Suppressor macrophage (primary cell): ENCODE measurements at places on chromosomes 5 and 9.

DNA sequence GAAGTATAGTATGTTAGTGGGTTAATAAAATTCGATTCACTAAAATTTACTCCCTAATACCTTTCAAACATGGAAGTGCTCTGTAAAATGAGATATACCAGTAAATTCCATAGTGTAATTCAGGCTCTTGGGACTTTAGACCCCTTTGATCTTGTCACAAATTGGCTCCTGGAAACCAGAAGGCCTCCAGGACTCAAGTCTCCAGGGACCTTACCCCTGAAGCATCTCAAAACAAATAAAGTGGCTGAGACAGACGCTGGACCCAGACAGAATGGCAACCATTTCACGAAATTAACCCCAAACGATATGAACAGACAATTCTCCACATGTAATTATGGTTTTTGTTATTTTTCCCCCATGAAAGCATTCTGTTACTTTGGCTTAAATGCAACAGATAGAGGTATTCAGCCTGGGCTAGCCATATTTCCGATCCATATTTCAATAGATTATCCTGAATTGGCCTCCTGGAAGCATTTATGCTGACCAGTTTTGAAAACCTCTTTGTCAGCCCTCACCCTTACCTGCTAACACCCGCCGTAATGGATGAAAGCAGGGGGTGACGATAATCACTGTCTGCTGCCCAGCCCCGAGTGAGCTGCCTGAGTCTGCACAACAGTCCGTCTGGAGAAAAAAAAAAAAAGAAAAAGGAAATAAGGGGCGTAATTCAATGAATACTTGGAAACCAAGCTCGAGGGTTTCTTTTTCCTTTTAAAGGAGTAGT, 34.1 kb upstream of the EFNA5 start:
- DNase-seq = no peak

DNA sequence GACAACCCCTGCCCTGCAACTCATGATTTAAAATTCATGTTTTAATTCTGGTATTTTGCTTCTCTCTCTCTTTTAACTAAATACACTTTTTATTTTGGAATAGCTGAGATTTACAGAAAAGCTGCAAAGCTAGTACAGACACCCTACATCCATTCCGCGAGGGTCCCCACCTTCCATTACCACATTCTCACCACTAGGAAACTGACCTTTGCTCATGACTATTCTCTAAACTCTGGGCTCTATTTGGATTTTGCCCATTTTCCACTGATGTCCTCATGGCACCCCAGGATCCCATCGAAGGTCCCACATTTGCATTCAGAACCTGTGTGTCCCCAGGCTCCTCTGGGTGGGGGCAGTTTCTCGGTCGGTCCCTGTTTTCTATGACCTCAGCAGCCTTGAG, 11.5 kb downstream of the ERGIC1 start:
- no peak for DNase-seq

DNA sequence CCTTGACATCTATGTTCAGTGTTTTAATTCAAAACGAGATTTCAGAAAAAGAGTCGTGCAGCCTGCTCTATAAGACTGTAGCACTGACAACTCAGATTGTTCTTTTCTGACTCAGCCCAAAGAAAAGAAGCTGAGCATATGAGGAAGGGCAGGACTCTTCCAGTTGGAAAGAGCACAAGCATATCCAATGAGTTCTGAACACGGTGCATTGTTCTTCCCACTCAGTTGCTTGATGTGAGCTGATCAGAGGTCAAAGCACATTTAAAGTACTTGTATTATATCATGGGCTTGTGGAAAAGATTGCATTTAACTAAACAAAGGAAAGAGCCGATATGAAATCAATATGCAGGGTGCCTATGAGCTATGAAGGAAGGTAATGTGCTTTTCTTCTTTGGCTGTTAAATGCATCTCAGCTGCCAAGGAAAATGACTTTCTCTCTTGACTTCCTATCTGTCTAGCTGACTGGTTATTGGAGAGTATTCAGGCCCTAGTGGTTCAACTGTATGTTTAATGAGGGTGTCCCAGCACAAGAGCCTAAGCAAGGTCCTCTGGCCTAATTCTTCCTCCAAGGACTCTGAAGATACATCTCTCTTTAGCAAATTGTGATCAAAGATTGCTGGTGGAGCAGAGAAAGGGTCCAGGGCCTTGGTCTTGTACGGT, 226.6 kb upstream of the PPP1R2B start:
- no peak for DNase-seq

DNA sequence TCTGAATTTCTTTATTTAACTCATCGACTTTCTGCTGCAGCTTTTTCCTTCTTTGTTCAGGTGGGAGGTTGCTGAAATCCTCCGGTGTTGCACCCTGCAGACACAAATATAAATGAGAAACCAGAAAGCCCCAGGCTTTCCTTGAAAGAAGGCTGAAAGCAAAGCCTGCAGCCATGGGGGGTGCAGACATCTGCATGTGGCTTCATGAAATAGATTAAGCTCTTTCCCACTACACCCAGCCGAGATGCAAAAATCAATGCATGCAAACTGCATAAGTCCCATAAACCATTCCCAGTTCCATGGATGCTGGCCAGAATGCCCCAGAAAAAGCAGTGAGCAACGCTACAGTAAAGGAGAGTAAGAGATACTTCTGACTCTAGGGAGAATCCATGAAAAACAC, 73.6 kb downstream of the USP20 start:
- DNase-seq = no peak

GRCh38 chr5:95920822-95921221, 40.8 kb downstream of the ELL2 start:
- DNase-seq = no peak

DNA sequence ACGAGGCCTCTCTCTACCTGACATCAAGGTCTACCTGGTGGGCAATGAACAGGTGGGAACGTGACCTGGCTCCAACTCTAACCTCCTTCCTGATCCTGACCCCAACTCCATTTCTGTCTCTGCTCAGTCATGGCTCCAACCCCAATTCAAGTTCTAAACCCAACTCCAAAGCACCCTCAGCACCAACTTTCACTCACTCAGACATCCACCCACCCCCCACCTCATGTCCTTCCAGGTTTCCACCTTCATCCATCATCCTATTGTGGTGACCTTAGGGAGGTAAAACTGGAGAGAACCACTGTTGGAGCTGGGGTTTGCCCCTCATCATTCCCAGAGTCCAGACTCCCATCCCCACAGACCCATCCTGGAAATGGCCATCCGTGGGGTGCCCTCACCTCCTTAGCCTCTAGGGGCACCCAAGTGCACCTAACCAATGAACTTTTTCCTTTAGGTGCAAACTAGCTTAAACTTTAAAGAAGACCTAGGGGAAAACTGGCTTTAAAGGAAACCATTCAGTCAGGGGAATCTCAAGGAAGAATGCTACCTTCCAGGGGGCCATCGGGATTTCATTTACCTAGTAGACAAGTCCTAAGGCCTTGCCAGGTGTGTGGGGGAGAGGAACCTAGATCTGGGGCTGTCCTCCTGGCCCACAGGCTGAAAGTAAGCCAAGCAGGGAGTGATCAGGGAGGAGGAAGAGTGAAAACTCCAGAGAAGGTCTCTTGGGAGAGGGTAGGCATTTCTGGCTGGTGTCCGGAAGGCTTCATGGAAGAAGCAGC, 11.3 kb downstream of the RGS14 start:
- DNase-seq = peak; percentile 60

DNA sequence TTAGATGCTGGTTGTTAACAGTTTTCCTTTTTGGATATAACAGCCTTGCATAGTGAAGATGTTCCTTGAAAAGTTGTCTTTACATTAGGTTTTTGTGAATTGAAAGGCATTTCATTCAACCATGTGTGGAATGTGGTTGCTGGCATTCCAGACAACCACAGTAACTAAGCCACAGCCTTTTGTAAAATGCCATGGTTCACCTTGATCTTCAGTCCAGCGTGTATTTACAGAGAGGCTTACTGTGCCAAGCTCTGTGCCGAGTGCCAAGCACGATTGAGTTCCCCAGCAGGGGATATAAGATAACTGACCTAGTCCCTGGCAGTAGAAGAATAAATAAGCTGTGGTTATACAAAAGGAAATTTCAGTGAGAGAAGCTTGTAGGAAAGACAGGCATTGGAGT, 4.9 kb downstream of the EXOSC2 start:
- DNase-seq = no peak

GRCh38 chr9:130927338-130927737, 11.7 kb downstream of the FIBCD1 start:
- no peak for DNase-seq

DNA sequence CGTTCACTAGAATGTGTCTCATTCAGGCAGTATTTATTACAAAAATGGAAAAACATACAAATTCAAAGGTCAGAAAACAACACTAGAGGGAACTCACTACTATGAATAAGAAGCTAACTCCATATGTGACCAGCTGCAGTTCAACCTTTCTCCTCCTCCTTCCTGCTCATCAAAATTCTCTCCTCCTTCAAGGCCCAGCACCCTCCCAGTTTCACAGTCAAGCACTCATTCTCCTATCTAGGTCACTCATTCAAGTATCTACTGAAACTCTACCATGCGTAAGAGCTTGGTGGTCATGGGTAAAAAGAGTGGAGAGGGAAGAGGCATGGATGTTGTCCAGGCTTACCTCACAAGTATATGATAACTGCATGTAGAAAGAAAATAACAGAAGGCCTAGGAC, 27.7 kb downstream of the ECPAS start:
- DNase-seq = no peak

DNA sequence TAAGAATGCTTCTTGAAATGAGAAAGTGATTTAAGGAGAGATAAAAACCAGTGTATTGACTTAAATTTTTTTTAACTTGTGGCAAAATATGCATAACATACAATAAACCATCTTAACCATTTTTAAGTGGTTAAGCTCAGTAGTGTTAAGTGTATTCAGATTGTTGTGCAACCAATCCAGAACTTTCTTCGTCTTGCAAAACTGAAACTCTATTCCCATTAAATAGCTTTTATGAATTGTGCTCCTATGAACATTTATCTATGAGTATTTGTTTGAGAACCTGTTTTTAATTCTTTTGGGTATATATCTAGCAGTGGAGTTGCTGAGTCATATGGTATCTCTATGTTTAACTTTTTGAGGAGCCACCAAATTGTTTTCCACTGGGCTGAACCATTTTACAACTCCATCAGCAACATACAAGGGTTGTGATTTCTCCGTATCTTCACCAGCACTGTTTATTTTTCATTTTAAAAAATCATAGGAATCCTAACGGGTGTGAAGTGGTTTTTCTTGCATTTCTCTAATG, 76.6 kb upstream of the ACTBL2 start:
- no peak for DNase-seq

DNA sequence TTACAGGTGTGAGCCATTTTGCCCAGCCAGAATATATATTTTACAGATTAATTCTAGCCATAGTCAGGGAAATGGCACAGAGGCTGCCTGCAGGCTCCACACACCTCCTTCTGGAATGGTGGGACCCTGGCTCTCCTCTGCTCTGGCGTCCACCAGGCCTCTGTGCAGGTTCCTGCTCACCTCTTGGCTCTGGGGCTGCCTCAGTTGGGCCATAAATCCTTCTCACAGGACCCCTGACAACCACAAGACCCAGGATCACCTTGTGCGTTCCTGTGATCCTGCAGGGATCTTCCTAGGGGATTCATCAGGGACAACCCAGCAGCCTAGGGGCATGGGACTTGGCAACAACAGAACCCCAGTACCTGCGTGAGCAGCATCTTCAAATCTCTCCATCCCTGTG, 93.0 kb upstream of the FSTL4 start:
- no peak for DNase-seq

- no peak for DNase-seq
Observed at GRCh38 chr5:145072889-145073288, 762.3 kb downstream of the PRELID2 start.

- DNase-seq = no peak
Observed at GRCh38 chr5:72630081-72630480, 122.9 kb upstream of the ZNF366 start.

DNA sequence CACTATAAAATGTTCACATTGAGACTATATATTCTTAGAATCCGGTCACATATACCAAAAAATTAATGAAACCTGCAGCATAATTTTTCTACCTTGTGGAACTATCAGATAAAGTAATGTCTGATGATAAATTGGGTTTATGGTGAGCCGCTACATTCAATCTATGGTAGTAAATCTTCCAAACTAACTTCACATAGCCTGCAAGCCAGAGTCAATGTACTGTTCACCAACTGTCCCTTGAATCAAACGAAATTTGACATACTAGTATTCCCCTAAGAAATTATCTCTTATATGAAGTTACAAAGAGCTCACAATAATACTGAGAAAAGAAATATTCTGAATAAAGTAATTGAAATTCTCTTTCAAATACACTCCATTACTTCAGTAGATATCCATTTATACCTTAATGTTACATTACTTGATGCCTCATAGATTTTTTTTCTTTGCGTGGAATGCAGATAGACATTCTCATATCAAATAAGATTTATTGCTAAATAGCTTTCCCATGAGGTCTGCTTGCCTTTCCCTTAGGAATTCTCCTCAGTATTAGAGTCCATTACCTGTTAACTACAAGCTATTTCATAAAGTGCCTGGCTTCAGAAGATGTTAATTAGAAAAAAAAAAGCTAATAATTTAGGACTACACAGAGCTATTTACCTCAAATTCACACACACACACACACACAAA, 169.5 kb downstream of the PTPRD start:
- DNase-seq = no peak

DNA sequence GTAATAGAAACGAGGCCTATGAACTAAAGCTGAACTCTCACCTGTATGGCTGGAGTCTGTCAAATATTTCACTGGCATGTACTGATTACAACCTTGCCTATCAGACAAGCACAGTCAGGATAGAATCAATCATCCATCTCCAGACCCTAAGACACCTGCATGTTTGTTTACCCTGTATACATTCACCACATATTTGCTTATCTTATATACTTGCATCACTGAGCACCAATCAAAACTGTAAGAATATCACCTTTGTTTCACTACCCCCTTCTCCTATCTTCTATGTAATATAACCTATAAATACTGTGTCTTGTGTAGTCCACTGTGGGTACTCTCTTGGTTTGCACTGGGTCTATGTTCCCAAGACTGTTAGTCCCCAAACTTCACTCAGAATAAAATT, 1085.7 kb downstream of the TAF11L14 start:
- no peak for DNase-seq

DNA sequence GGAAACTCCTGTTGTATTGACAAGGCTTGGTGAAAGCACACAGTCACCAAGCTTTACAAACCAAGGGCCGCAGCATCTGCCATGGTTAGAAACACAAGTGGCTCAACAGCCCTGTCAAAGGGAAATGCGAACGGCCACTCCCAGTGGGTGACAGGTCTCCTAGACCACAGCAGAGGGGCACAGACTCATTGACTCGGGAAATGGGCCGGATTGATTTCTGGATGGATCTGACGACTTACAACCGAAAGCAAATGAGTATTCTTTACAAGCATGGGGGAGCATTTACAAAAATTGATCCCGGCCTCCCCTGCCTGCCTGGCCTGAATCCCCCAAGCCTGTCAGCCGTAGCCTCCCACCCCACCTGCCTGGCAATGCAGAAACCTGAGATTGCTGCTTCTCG, 48.2 kb downstream of the ADAMTS2 start:
- no peak for DNase-seq

GRCh38 chr5:119742311-119742710, 113.0 kb downstream of the FAM170A start:
- DNase-seq = peak; percentile 4
